T-helper 2 cell treated with Interferon-gamma antibody and Interleukin-4, amounts not matched to agents 5 μg/mL and 100 μg/mL, for 36 hours (primary cell): ENCODE measurements at places on chromosomes 11 and 22.

DNA sequence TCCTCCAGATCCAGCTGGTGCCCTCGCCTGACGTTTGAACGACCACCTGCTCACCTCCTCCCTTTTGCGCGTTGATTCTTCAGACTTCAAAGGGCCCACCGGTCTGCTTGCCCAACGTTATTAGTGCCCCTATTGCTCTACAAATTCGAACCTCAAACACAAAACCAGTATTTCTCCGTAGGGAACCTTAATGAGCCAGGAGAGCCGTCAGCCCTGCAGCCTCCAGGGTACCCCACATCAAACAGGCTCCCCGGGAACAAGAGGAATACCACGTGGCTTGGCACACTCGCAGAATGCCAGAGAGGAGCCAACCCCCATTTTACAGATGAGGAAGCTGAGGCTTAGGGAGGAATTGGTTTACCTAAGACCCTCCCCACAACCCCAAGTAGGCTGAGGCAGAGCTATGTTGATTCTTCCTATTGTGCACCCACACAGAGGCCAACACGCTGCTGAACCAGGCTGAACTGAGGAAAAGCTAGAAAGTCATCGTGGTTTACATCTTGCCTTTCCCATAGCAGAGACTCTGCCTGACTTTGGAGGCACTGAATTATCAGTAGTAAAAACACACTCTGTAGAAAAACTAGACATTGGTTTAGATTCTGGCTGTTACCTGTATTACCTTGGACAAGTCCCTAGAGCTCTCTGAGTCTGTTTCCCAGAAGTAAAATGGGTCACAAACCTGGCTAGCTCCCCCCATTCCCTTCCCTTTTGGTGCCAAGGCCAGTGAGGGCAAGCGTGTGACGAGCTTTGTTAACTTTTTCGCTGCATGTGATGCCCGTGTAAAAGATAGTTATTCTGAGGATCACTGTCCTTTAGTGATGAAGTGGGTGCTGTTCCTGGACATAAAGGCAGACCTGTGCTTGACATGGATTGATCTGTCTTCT lies 764 bp downstream of the TKFC start:
- no peak for DNase-seq

- DNase-seq = no peak
Measured at GRCh38 chr11:72216638-72217037, at the start of gene FOLR2. TSS of gene FOLR2 (plus strand) at chr11:72216794. CDS start at chr11:72218585, 1,791 bp downstream.

DNA sequence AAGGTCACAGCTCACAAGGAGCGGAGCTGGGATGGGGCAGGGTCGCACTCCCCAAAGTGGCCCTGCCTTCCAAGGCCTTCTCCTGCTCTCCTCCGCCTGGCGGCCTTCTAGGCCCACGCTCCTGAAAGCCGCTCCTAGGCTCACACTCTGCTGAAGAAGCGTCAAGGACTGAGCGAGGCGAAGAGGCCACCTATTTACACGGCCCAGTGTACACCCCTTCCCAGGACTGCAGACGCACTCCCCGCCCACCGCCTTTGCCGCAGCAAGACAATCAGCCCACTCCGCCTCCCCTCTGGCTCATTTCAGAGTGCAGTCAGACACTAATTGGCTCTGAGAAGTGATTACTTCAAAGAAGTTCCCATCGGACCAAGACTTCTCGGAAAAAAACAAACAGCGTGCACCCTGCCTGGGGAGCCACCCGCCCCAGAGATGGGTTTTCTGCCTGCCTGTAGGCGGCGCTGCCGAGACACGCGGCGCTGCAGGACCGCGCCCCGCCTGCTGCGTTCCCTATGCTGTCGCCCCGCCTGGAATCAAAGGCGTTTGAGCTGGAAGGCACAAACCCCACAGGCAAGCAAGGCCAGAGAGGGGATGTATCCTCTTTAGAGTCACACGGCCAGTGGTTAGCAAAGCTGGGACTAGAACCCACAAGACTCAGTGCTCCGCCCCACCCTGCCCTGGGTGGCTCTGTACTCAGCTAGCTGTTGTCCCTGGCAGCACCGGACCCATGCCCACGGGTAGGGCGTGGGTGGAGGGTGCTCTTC lies 414.8 kb downstream of the BUD13 start:
- no peak for DNase-seq

DNA sequence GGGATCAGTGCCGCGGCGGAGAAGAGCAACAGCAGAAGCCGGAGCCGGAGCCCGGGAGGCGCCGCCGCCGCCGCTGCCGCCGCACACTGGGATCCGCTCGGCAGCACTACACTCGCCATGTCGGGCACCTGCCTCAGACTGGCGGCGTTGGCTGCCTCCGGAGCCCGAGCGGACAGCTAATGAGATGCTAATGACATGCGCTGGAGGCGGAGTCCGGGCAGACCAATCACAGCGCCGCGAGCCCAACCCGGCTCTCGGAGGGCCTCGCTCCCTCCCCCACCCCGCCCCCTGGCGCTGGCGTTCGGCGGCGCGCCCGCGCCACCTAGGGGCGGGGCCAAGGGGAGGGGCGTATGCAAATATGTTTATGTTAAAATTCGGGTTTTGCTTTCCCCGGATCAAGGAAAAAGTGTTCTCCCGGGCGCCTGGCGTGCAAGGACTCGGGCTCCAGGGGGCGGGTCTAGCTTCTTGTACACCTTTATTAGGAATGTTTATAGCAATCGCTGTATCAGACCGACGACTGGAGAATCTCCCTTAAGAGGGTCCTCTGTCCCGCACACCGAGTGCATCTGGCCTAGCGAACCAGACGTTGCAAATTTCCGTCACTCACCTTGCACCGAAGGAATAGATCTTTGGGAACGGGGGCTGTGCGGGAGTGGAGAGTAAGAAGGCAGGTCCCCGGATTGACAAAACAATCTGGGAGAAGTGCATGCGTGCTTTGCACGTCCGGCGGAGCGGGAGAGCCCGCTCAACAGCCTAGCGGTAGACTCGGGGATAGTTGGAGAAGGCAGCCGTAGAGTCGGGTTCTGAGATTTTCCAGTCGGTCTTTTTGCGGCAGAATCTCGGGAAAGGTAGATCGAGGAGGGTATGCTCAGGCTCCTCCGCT lies at the start of gene CADM1:
Gene CADM1 (minus strand): TSS at position 140 of the 883 bp plus-strand sequence.
- peak; percentile 63 for DNase-seq

DNA sequence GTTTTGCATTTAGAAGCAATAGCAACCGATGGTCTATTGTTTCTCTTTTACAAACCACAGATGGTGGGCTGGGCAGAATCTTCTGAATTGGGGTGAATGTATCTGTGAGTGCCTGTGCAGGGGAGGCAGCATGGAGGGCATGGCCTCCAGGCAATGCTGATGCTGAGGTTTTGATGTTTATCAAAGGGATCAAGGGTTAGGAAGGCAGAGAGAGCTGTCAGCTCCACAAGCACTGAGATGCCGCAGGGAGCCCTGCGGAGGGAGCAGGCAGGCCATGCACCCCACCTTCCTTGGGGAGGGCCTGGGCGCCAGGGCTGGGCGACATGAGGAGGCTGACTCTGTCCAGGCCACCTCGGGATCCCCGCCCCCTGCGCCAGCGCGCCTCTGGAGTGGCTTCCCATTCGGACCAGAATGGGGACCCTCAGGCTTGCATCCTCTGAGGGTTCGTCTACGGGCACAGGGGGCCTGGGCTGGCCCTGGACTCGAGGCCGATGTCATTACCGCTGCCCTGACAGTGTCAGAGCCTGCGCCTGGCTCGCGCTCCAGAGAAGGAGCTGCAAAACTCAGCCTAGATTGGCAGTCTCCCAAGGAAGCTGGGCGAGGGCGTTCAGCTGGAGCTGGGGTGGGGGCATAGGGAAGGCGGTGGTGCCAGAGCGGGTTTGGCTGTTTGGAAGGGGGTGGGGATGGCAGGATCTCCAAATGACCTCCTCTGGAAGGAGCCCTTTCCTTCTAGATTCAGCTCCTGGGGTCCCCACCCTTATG lies 13.9 kb upstream of the TH start:
- DNase-seq = no peak
